ENCODE measurements at places on chromosomes 4 and X.

GRCh38 chr4:156788782-156789181, 182.8 kb downstream of the PDGFC start:
- no peak for DNase-seq

DNA sequence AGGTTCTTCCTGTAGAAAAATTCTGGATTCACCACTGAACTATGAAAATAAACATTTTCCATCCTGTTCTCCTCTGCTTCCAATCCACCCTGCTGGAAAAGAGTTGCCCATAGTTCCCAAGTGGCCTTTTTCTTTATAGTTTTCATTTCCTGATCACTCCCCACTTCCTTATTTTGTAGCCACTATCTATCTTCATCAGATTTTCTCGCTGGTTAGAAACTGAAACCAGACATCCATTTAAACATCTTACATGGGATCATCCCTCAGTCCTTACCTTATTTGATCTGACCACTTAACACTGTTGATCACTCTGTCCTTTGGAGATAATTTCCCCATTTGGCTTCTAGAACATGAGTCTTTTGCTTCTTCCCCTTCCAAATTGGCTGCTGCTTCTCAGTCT, 42.2 kb upstream of the SCOC start:
- DNase-seq: no peak

DNA sequence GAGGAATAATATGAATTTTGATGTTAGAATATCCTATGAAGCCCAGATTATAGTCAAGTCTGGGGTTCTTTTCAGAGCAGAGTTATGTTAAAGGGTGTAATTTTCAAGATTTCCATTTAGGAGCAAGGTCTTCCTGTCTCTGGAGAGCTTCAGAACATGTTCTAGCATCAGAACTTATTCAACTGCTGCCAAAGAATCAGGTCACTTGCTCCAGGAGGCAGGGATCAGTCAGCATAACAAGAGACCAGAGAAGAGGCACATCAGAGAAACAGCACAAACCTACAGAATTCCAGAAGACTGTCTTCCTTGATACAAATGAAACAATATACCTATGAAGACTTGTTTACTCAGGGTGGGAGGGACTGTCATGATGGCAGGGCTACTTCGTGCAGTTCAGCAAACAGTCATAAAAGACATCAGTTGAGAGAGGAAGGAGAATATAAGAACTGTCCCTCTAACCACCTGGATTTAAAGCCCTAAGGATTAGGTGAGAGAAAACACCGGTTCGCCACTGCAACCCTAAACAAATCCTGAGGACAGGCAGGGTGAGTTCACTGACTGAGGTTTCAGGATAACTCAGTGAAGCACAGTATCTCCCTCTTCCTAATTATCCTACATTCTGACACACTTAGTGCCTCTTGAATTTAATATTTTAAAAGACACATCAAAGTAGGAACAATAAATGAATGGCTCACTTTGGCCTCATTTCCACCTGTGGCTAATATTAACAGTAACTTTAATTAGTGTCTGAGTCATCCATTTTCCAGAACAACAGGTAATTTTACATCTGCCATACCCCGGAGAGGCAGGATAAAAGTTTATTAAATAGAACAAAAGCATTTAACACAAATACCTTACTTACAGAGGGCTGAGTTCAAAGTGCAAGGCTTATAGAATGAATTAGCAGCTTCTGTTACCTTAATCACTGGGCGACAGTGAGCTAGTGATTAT, 93.0 kb downstream of the HDAC8 start:
- DNase-seq: no peak

- no peak for DNase-seq
Measured at GRCh38 chrX:117641913-117642656, 474.5 kb downstream of the KLHL13 start.

DNA sequence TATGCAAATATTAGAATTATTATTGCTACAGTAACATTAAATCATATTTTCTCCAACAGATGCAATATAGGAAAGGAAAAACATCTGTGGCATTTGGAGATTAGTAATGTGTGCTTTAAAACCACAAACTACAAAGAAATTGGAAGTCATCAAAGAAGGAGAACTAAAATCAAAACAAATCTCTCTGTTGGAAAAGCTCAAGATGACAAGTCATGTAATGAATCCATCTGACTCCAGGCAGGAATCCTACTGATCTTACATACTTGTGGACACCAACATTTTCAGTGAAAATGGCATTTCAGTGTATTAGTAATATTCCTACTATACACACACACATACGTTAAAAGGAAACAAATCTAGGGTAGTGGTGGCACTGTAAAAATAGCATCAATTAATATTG, 98.2 kb downstream of the SLC39A8 start:
- no peak for DNase-seq

GRCh38 chr4:71231129-71232055, 107.4 kb upstream of the SLC4A4 start:
- DNase-seq: peak; percentile 6

GRCh38 chr4:86921608-86922252, 13.1 kb upstream of the AFF1 start:
- no peak for DNase-seq

GRCh38 chr4:138946306-138946705, 69.3 kb upstream of the NOCT start:
- DNase-seq: no peak
